Smooth muscle cell of the brain vasculature (primary cell): ENCODE measurements at places on chromosomes 12 and 14.

- DNase-seq: no peak
Measured at GRCh38 chr12:113899561-113900471, 66.3 kb downstream of the RBM19 start.

- no peak for DNase-seq
Measured at GRCh38 chr12:22206111-22206728, 128.3 kb downstream of the ST8SIA1 start.

DNA sequence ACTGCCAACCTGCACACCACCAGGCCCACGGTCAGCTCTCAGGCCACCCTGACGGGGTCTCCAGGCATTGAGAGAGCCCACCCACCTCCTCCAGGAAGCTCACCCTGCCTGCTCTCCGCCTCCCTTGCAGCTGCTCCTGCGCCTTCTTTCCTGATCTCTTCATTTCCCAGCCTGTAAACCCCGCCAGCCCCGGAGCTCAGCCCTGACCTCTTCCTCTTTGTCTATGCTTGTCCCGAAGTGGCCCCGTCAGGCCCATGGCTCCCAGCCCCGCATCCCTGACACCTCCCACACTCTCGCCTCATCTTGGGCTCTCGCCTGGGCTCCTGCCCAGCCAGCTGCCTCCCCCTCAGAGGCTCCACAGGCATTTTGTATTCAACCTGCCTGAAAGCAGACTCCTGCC lies 139.3 kb downstream of the CALM1 start:
- no peak for DNase-seq

GRCh38 chr12:124160097-124160756 lies 134.7 kb upstream of the RFLNA start:
- DNase-seq: no peak

DNA sequence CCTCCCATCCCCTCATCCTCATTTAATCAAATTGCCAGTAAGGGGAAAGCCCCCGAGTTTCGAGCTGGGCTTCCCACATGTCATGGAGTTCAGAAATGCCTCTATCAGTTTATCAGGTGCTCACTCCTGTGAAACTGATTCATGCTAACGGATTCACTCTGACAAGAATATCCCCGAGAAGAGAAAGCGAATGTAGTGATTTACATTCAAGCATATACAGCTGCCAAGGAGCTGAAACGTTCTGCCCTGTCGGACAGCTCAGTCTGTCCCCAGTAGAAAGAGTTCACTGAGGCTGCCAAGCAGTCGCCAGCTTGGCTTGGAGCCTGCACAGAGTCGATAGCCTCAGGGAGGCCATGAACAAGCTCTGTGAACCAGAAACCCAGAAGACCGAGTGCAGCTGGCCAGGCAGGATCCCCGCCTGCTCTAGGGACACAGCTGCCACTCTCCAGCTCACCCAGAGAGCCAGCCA lies 88.4 kb downstream of the TMCC3 start:
- DNase-seq: no peak

DNA sequence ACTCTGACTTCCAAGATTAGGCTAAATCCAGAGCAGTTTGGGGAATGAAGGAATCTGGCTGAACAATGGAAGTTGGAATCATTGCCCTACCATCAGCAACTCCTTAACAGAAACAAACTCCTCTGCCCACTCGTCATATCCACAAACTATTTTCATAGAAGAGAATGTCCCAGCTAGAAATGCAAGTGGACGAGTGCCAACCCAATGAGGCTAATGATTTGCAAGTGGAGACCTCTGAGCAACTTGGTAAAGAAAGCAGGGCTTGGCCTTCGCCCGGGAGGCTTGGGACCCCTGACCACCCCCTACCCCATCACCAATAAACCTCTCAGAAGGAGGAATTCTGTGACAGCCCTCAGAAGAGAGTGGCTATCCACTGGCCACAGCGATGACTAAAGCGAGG lies 40.0 kb upstream of the DDX11 start:
- DNase-seq: no peak

- no peak for DNase-seq
Measured at GRCh38 chr12:108727868-108728735, 3.2 kb downstream of the CORO1C start.

DNA sequence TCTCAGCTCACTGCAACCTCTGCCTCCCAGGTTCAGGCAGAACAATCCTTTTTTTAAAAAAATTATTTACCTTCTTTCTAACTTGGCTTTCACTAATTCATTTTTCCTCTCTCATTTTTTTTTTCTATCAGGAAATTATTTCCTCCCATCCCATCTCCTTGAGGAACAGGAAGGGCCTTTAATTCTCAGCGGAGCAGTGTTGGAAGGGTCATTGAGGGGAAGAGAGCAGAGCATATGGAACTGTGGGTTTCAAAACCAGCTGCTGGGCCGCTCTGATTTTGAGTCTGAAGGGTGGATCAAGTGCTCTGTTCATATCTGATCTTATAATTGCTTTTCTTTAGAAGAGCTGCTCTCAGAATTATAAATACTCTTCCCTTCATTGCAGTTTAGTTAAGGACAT lies 29.0 kb downstream of the NUBPL start:
- DNase-seq: no peak
